ENCODE measurements at places on chromosomes 5 and 9.

DNA sequence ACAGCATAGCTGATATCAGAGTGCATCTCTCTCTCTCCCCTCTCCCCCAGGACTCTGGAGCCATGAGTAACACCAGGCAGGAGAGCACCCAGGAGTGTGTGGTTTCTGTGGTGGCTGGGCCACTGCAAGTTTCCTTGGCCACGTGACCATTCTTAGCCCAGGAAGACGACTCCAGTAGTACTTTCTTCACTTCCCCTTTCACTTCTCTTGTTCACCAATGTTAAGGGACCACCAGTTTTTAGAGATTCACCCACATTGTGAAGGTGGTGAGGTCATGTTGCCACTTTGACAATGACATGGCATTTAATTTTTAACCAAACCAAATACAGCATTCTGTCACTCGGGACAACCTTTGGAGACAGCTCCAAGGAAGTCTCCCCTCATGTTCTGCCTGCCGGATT, 17.9 kb upstream of the DAPK1 start:
- peak; percentile 29 for DNase-seq

GRCh38 chr5:139131062-139131461, 67.1 kb downstream of the SIL1 start:
- DNase-seq: no peak

DNA sequence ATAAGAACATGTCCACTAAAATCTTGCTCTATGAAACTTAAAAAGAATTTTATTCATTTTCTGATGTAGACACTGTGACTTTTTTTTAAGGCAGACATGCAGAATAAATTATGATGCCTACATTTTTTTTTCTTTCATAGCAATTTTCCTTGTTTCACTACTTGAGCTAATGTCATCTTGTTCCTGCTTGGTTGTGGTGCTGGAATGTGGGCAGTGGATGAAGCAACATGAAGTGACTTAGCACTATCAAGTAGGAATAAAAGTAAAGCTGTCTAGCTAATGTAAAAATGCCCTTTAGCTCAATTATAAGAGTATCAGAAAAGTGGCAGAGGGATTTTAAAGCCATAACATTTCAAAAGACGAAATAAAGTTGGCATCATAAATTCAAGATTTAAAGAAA, 191.0 kb downstream of the ADAMTS6 start:
- no peak for DNase-seq

GRCh38 chr5:142439207-142439860, 114.5 kb upstream of the SPRY4 start:
- peak; percentile 52 for DNase-seq

GRCh38 chr5:1405121-1405520, 40.1 kb downstream of the SLC6A3 start:
- DNase-seq: no peak

GRCh38 chr9:107188376-107188775, 94.7 kb upstream of the RAD23B start:
- DNase-seq: no peak

GRCh38 chr5:89353837-89354551, 471.0 kb upstream of the MEF2C start:
- DNase-seq: no peak

GRCh38 chr5:20145240-20145639, 157.2 kb upstream of the CDH18 start:
- DNase-seq: no peak

GRCh38 chr5:53087621-53088121, 21.9 kb downstream of the MOCS2 start:
- DNase-seq: no peak

DNA sequence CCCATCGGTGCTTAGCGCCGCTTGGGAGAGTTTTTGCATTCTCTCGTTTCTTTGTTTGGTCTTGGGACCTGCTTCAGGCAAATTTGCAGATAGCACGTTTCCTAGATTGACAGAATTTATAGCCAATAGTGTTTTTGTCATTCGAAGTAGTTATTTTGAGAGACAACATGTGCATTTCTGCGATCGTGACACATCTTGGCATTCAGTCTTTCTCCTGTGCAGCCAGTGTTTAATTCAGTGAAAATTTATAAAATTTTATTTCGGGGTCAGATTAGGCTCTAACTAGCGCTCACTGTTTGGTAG, 830 bp downstream of the PRRC1 start:
- DNase-seq: no peak

DNA sequence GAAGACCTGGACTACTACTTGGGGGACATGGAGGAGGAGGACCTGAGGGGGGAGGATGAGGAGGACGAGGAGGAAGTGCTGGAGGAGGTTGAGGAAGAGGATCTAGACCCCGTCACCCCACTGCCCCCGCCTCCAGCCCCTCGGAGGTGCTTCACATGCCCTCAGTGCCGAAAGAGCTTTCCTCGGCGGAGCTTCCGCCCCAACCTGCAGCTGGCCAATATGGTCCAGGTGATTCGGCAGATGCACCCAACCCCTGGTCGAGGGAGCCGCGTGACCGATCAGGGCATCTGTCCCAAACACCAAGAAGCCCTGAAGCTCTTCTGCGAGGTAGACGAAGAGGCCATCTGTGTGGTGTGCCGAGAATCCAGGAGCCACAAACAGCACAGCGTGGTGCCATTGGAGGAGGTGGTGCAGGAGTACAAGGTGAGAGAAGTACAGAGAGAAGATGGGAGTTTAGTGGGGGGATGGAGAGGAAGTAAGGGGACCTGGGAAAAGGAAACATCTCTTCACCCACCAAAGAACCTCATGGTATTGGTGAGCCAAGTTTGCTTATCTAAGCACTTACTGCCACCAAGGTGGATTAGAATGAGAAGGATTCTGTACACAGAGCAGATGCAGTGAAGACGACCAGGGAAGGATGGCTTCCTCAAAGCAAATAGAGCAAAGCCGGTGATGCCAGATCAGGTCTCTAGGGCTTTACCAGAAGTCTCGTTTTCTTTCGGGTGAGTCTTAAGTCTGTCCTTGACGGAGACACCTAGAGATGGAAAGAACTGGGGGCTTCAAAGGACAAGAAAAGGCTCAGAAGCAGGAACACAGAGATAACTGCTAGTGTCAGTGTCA, 1.5 kb downstream of the TRIM41 start:
- no peak for DNase-seq

GRCh38 chr9:16320338-16320902, 550.0 kb downstream of the BNC2 start:
- no peak for DNase-seq

DNA sequence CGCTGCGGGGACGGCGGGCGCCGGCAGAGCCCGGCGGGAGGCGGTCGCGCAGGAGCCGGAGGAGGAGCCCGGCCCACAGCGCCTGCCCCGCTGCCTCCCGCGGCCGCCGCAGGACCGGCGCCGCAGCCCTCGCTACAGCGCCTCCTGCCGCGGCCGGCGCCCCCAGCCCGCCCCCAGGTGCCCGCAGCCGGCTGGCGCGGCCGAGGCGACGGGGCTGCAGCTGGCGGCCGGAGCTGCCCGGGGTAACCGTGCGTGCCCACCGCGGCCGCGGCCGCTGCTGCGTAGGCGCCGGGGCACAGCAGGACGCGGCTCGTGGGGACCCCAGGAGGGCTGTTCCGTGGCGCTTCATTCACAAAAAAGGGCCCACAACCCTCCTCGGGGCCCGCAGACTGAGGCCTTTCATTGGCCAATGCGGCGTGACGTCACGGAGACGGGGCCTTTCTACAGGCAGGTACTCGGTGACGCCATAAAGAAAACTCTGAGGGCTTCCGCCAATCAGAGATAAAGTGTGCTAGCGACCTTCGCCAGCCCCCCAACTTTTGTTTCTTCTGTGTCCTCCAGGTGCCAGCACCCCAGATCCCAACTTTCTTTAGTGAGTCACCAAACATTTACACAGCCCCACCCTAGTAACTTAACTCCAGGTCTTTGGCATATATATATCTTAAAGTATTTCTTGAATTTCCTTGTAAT, at the start of gene CDC14B:
Gene CDC14B, minus strand, starts transcription at position 353 of the 690 bp plus-strand sequence. CDS start 465 bp downstream, outside the sequence.
- peak; percentile 89 for DNase-seq

DNA sequence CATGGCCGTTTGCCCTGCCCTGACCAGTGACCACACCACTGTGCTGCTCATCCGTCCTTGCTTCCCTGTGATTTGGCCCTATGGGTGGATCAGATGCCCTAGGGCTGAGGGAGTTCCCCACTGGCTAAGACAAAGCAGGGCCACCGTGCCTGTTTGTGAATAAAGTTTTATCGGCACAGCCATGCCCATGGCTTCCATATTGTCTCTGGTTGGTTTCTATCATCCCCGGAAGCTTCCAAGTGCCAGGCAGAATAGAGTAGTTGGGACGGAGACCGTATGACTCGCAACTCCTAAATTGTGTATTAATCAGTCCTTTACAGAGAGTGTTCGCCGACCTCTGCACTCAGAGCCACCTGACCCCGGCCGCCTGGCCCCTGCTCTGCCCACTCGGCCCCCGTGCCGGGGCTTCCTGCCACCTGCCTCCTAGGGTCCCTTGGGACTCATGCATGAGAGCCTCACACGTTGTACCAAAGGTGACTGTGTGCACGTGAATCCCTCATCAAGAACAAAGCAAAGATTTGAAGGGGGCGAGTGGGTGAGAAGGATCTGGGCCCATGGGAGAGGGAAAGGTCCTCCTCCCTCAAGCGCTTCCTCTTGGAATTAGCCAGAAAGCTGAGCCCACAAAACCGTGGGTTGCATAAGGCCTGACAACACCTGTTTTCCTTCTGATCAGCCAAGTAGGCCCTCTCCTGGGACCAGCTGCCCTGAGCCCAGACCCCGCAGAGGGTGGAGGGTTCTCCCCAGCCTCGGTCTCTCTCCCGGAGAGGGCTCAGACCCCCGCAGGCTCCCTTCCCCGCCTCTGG, 11.7 kb upstream of the FCN2 start:
- DNase-seq: no peak

DNA sequence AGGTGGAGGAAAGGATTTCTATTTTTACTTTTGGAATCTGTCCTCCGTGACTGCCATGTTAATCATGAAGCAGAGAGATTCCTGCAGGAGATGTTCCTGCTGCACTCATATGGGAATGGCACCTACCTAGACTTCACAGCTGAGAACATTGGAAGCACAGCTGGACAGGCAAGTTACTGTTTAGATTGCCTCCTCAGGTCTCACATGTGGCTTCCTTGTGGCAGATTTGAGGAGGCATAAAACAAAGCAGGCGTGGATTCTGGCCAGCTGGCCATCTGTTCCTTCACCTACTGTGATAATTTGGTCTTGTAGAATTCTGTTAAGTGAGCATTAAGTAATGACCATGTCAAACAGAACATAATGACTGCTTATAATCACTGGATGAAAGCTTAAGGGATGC, 193.4 kb downstream of the EDIL3 start:
- DNase-seq: no peak

DNA sequence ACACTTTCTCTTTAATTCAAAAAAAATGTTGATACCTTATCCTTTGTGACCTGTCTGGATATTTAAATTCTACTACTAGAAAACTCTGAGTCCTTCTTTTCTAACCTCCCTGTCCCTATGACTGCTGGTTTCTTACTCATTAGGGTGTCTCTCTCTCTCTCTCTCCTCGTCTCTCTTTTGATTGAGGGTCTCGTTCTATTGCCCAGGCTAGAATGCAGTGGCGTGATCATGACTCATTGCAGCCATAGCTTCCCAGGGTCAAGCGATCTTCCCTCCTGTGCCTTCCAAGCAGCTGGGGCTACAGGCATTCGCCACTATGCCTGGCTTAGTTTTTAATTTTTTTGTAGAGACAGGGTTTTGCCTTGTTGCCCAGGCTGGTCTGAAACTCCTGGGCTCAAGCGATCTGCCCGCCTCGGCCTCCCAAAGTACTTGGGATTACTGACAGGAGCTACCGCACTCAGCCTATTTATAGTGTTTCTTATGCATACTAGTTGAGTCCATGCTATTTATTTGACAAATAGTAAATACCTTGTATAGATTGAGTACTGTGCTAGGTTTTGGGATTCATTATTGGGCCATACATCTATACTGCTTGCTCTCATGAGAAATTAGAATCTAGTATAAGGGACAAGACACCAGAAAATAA, 61.9 kb downstream of the NSD1 start:
- no peak for DNase-seq

DNA sequence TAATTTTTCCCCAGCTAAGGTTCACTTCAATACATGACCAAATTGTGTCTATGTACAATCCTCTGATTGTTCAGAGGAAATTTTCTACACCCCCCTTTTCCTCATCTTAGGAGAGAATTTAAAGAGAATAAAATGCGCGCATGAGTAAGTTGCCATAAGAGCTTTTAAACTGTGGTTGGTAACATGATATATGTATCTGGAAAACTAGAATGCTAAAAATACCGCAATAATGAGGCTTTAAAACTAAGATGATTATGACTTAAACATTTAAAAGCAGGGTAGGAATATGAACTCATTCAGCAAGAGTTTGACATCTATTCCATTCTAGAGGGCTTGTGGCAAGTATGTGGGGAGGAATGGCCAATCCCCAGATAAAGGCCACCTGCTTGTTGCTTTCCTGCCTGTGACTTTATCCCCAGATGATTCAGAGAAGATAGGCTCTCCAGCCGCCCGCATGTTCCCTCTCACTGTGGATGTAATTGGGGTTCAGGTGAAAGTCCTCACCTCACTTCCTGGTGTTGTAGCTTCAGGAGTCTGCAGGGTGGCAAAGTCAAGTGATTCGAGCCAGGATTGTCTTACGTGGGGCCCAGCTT, 26.5 kb upstream of the BASP1 start:
- no peak for DNase-seq

DNA sequence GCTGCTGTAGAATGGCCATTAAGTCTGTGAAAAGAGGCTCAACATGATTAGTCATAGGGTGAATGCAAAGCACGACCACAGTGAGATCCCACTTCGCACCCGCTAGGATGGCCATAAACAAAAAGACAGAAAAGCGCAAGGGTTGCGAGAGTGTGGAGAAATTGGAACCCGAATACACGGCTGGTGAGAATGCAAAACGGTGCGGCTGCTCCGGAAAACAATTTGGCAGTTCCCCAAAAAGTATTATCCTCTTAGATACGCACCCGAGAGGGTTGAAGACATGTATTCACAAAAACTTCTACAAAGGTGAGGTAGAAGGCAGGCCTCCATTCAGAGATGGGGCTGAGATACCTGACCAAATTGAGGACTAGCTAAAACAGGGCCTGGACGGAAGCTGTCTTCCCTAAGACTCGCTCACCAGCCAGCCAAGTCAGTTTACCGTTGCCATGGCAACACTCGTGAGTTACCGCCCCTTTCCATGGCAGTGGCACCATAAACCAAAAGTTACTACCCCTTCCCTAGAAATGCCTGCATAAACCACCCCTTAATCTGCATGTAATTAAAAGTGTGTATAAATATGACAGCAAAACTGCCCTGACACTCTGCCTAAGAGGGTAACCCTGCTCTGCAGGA, 726 bp upstream of the PSMB7 start:
- DNase-seq: no peak
